ENCODE measurements at places on chromosomes 6 and 20.

DNA sequence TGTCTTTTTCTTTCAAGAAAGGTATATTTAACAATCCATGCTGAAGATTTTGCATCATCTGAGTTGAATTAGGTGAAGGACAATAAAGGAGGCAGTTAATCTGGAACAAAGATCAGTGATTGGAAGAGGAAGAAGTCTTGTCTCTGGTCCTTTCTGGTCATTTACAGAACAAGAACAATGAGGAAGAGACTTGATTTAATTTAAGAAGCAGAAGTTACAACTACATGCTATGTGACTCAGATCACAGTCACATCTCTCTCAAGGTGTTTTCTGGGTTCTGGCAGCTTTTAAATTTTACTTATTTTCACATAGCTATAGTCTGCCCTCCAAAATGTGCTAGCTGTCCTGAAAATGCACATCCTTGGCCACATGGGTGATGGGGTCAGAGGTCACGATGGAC lies 53.5 kb upstream of the DEK start:
- no peak for DNase-seq

- no peak for DNase-seq
These were observed 64.4 kb downstream of the TMEM170B start for GRCh38 chr6:11601776-11602605.

DNA sequence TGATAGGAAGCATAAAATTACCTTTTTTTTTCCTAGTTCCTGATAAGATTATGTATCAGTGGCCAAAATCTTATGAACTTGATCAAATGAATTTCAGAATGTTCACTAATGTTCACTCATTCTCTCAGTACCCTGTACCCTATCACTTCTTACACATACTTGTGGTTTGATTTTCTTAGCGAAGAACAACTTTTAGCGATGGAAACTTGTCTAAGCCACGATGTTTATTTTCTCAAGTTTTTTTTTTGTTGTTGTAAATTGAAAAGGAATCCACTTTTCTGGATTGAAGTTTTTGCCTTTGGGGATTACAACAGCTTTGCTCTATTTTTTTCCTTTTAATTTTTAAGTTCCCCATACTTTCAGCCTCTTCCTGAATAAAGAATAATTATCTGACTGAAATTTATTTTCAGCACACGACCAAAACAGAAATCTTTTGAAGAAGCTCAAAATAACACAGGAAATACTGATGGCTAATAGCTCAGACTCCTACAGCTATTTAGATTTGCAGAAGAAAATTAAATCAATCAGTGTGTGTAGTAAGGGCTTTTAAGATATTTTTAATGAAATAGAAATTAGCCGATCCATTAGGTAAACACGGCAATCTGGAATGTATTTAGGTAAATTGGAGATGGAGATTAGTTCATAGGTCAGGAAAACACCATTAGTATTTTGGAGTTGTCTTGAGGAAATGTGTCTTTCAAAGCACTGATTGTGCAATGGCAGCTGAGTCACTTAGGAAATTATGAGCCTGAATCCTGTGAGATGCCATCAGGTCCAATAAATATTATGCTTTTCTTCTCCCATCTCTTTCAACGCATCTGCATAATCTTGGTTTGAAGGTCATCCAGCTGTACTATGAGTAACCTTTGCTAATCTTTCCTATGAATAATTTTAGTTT lies 217.5 kb downstream of the GJA1 start:
- no peak for DNase-seq

DNA sequence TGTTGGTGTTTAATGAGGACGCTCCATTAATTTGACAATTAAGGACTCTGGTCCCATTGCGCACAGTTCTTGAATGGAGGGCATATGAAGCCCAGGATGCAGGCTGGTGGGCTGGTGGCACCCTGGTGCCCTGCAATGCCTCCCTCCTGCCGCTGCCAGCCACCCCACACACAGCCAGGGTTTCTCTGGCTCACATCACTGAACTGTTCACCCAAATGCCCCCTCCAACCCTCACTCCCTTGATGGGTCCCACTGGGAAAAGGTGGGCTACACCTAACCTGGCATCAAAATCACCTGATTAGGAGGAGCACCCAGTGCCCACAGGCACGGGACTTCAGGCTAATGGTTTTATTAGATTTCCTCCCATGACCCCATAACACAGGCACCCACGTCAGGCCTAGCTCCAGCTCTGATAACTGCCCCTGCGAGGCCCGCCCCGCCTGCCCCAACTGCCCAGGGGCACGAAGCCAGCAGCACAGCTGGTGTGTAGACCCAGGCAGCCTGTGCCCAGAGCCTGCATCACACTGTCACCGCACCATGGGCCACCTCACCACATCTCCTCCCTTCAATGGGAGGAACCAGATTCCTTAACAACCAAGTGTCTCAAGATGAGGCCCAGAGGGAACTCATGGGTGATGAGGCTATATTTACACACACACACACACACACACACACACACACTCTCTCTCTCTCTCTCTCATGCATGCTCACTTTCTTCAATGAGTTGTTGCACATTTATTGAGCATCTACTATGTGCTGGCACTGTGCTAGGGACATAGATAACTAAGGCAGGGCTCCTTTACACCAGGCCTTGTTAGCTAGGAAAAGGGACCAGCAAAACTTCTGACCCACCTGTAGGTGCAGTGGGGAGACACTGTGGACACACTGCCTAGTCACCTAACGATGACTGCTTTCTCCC lies 107.3 kb downstream of the NOL4L start:
- no peak for DNase-seq

- no peak for DNase-seq
These were observed 32.7 kb upstream of the CST7 start for GRCh38 chr20:24916412-24916811.

GRCh38 chr6:36349240-36349639 lies 12.6 kb upstream of the BNIP5 start:
- no peak for DNase-seq
